Stimulated activated CD4-positive, alpha-beta T cell treated with anti-CD3 and anti-CD28 coated beads, TNF-alpha, amount 100 ng/mL, for 24 hours (primary cell): ENCODE measurements at places on chromosomes 16 and 17.

GRCh38 chr17:69444023-69444422 lies 29.5 kb downstream of the MAP2K6 start:
- no peak for DNase-seq

- no peak for DNase-seq
Observed at GRCh38 chr17:20073055-20073979, 64.2 kb downstream of the SPECC1 start.

DNA sequence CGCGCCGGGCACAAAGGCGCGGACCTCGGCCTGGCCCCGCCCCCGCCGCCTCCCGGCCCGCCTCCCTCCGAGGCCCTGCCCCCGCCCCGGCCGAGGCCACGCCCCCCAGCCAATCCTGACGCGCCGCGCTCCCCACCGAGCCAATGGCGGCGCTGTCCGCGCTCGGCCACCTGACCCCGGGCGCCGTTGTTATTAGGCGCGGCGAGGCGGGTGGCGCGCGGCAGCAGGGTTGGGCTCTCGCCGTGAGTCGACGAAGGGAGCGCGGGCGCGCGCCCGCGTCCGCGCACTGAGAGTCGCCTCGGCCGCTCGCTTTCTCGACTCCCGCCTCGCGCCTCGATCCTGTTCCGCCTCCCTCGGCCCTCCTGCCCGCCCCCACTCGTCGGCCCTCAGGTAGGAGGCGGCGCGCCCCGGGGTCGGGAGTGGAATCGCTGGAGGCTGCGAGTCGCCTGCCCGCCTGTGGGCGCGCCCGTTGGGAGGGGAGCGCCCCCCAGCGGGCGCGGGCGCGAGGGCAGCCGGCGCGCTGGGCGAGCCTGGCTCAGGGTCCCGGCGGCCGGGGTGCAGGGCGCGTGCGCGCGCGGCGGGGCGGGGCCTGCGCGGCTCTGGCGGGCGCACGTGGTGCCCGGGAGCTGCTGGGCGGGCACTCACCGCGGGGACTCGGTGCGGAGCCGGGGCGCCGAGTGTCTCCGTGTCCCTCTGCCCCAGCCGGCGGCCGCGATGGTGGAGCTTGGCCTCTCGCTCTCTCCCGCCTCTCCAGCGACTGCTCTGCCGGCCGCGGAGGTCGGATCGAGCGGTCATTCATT lies 405 bp upstream of the CBLN1 start:
- peak; percentile 74 for DNase-seq

- no peak for DNase-seq
Observed at GRCh38 chr16:68274441-68274840, 10.1 kb downstream of the SLC7A6 start.

GRCh38 chr17:48717367-48718226 lies 4.7 kb downstream of the PRAC1 start:
- DNase-seq: no peak

GRCh38 chr17:72204742-72205141 lies 83.9 kb downstream of the SOX9 start:
- DNase-seq: no peak

DNA sequence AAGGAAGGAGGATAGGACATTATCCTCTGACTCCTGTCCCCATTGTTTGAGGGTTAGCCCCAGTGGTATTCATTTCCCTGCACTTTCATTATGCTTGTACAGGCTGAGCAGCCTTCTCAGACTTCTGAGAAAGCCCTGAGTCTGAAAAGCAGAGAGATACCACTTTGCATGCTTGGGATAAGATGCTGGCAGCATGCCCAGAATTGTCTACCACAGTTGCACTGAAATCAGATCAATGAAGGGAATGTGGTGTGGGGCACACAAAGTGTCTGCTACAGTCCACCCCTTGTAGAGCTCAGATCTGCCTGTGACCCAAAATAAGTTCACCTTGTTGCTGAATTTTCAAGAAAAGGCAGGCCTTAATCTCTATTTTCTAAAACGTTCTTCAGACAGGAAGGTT lies 160.6 kb downstream of the CCT6B start:
- DNase-seq: no peak

- DNase-seq: no peak
Observed at GRCh38 chr16:12362482-12363458, 386.2 kb downstream of the SNX29 start.

- DNase-seq: no peak
Observed at GRCh38 chr17:48002916-48003416, 32.1 kb downstream of the CDK5RAP3 start.

- DNase-seq: no peak
Observed at GRCh38 chr16:23570992-23571632, 13.6 kb downstream of the UBFD1 start.

GRCh38 chr16:10776280-10776679 lies 32.6 kb downstream of the NUBP1 start:
- no peak for DNase-seq

- no peak for DNase-seq
Observed at GRCh38 chr17:9028202-9028987, 7.1 kb downstream of the NTN1 start.

DNA sequence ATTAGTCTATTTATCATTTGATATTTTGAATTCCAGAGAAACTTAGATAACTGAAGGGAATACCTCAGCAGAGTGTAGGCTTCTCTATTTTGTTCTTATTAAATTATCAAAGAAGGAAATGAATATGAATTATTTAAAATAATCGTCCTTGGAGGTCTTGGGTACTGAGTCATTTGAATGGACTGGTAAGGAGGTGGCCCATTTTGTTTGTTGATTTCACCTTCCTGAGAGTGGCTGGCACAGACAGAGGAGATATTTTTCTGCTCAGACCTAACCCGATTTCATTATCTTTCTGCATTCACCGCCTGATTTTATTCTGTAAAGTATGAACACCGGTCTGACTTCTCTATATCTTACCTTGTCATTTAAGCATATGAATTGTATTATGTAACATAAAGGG lies 88.0 kb downstream of the USP22 start:
- no peak for DNase-seq

DNA sequence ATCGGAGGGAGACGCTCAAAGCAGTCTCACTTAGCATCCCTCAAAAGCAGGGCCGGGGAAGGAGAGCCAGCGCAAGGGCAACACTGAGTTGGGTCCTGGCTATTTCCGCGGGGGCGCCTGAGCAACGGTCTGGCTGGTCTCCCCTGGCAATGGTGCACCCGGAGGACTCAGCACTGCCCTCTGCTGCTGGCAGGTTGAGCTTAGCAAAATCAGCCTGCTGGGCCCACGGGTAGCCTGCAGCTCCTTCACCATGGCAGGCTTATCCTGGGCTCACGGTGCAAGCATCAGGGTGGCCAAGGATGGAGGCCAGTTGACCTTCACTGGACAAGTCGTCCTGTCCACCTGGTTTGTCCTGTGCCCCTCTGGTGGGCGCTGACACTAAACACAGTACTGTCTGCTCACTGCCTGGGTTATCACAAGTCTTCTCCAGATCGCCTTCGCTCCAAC lies 14.4 kb upstream of the ALDH3A1 start:
- DNase-seq: peak; percentile 19

- no peak for DNase-seq
Observed at GRCh38 chr17:42200706-42201457, 6.6 kb upstream of the GHDC start.

DNA sequence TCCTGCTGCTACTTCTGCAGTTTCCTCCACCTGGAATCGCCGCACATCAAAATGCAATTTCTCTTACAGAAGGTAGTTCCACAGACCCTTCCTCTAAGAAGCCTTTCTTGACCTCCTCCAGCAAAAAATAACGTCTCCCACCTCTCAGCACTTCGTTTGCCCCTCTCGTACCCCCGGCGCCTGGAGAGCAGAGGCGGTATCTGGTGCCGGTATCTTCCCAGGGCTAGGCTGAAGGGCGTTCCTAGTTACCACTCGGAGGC lies 482 bp downstream of the DCTPP1 start:
- DNase-seq: no peak

GRCh38 chr16:10646581-10647263 lies 48.0 kb downstream of the TEKT5 start:
- no peak for DNase-seq

GRCh38 chr17:63358111-63358839 lies 87.8 kb downstream of the CYB561 start:
- no peak for DNase-seq

DNA sequence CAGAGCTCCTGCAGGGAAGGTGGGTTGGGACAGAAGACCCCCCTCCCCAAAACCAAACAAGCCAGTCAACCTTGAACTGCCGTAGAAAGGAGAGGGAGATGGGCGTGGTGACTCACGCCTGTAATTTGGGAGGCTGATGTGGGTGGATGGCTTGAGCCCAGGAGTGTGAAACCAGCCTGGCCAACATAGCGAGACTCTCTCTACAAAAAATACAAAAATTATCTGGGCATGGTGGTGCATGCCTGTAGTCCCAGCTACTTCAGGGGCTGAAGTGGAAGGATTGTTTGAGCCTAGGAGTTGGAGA lies 42.1 kb downstream of the NT5M start:
- no peak for DNase-seq

GRCh38 chr17:80208050-80208449 lies 12.1 kb downstream of the SGSH start:
- no peak for DNase-seq

DNA sequence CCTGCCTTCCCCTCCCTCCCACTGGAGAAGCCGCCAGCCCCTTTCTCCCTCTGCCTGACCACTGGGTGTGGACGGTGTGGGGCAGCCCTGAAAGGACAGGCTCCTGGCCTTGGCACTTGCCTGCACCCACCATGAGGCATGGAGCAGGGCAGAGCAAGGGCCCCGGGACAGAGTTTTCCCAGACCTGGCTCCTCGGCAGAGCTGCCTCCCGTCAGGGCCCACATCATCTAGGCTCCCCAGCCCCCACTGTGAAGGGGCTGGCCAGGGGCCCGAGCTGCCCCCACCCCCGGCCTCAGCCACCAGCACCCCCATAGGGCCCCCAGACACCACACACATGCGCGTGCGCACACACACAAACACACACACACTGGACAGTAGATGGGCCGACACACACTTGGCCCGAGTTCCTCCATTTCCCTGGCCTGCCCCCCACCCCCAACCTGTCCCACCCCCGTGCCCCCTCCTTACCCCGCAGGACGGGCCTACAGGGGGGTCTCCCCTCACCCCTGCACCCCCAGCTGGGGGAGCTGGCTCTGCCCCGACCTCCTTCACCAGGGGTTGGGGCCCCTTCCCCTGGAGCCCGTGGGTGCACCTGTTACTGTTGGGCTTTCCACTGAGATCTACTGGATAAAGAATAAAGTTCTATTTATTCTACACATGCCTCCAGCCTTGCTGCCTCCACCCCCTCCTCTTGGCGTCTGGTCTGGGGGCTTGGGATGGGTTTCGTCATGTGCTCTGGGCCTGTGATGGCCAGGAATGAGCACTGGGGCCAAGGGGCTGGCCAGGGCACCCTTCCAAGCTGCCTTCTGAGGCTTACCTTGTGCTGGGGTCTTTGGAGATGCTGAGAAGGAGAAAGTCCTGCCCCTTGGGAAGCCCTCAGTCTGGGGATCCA lies 7.3 kb downstream of the GJD3 start:
- no peak for DNase-seq

- DNase-seq: no peak
Observed at GRCh38 chr16:13480801-13481200, 439.2 kb upstream of the ERCC4 start.

- DNase-seq: no peak
Observed at GRCh38 chr16:53714205-53715022, 10.5 kb downstream of the FTO start.

GRCh38 chr17:50660887-50661345 lies 26.2 kb downstream of the ABCC3 start:
- no peak for DNase-seq

GRCh38 chr17:9291912-9292560 lies 270.7 kb downstream of the NTN1 start:
- DNase-seq: peak; percentile 41

- no peak for DNase-seq
Observed at GRCh38 chr17:48051283-48051682, 3.1 kb downstream of the NFE2L1 start.

DNA sequence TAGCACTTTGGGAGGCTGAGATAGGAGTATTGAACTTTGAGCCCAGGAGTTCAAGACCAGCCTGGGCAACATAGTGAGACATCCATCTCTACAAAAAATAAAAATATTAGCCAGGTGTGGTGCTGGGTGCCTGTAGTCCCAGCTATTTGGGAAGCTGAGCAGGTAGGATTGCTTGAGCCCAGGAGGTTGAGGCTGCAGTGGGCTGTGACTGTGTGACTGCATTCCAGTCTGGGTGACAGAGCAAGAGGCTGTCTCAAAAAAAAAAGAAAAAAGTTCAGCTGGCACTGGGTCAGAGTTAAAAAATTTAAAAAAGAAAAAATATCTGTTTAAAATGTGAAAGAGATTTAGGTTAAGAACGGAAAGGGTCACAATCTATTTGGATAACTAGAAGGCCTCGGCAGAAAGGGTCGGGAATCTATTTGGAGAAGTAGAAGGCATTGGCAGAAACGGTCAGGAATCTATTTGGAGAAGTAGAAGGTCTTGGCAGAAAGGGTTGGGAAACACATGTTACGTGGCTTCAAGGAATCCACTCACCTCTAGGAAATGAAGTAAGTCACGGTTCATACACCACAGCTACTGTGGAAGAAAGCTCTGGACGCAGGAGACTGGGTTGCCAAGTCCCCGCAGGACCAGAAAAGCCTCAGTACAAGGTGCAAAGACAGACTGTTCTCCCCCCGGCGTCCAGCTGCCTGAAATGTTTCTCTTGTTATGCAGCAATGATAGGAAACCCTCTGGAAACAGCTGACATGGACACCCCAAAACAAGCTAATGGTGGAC lies 25.3 kb downstream of the LMF1 start:
- DNase-seq: no peak

GRCh38 chr17:55437159-55437605 lies 15.5 kb upstream of the MMD start:
- DNase-seq: no peak

DNA sequence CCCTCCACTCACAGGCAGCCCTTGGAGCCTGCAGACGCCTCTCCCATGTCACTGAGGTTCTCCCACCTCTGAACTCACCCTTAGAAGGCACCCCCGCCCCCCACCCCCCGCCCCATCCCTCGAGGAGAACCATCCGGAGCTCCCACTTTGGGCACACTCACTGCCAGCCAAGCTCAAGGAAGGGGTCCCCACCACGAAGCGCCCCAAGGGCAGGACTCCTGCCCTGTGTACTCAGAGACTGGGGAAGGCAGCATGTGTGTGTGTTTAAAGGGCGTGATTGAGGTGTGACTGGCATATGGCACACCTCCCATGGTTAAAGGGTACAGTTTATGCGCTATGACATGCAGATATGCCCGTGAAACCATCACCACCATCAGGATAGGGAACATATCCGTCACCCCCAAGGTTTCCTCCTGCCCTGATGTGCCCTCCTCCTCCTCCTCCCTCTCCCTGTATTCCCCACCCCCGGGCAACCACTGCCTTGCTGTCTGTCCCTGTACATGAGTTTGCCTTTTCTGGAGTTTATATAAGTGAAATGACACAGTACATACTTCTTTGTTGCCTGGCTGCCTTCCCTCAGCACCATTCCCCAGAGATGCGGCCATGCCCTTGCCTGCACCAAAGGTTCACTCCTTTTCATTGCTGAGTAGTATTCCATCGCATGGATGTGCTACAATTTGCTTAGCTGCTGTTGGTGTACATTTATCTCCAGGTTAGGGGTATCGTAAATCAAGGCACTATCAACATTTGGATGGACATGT lies 14.0 kb upstream of the RBFOX3 start:
- DNase-seq: no peak

DNA sequence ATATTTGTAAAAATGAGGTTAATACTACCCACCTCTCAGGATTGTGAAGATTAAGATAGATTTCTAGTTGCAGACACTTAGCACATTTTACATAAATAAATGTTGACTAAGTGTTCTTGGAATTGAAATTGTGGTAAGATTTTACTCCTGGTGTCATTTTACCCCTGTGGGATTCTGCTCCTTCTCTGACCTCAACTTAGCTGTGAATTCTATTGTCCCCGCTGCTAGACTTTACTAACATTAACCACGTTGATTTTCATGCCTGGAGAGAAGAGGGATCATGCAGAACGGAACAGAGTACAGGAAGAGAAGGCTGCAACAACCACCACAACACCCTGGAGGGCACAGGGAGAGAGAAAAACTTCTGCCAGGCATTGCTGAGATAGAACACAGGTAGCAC lies 2.1 kb upstream of the TOM1L1 start:
- no peak for DNase-seq
